Stimulated activated CD8-positive, alpha-beta memory T cell treated with anti-CD3 and anti-CD28 coated beads, Interleukin-2, amount 100 ng/mL, for 1 hour (primary cell): ENCODE measurements at places on chromosomes 7 and 10.

DNA sequence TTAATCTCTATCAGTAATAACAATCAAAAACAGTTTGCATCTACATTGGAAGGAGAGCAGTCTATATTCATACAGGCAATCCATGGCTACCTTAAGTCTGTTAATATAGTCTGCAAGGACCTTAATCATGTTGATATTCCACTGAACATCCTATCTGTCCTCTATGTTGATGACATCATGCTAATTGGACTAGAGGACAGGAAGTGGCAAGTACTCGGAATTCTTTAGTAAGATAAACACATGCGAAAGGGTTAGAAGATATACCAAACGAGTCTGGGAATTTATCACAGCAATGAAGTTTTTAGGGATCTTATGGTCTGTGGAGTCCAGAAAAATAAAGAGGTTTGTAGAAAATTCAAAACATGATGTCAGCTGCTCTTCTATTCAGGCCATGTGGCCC lies 11.3 kb upstream of the SAMD9L start:
- DNase-seq: no peak

DNA sequence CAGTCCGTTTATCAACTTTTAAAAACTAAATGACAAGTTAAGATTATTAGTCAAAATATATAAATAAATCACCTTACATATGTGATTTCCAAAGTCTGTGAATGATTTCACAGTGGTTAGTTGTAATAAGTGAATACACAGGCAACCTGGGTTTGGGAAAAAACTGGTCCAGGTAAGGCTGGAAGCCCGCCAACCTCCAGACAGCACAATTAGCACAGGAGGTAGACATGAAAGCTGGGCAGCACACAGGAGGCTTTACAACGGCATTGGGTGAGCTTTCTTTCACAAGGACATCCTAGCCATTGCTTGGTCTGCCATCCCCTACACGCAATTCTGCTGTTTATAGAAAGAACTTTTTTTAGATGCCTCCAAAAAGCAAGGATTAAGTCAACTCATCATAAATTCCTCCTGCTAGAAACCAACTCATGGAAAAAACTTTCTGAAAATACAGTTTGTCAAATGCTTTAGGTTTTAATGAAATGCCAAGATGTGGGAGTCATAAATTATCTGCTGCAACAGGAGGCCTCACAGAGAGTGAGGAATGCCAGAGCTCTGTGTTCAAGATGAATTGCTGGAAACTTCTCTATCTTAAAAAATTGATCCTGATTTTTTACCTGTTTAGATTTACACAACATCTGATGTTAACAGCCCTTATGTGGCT lies 346.8 kb upstream of the NFE2L3 start:
- no peak for DNase-seq

DNA sequence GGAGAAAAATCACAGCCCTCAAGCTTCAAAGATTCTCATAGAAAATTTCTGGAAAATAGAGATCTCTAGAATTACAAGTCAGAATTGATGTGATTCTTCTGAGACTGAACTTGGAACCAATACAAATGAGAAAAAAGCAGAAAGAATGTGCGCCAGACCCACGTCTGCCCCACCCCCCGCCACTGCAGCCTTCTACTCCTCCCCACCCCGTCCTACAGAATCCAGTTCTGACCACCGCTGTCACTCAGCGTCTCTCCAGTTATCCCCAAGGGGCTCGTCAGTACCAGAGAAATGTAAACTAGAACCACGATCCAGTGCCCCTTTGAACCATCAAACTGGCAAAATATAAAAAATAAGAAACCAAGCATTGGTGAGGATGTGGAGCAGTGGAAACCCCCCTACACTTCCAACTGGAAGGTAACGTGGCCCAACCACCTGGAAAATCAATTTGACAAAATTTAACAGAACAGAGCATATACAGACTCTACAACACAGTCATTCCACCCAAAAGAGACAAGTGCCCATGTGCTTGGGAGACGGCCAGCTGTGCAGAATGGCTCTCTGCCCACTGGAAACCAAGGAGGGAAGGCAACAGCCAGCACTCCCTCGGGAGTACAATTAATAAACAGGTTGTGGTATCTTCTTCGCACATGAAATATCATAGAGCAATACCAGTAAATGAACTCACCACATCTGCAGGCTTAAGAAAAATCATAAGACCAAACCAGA lies 397.9 kb downstream of the TNS3 start:
- DNase-seq: no peak

- DNase-seq: no peak
Measured at GRCh38 chr7:149458235-149458634, 2.6 kb downstream of the ZNF777 start.

GRCh38 chr10:58239561-58240169 lies 28.0 kb downstream of the IPMK start:
- no peak for DNase-seq

GRCh38 chr7:129341816-129342806 lies 92.1 kb upstream of the STRIP2 start:
- DNase-seq: no peak

GRCh38 chr10:24916365-24916764 lies 36.0 kb downstream of the PRTFDC1 start:
- no peak for DNase-seq

GRCh38 chr10:62166331-62167131 lies 102.1 kb downstream of the RTKN2 start:
- DNase-seq: no peak

- no peak for DNase-seq
Measured at GRCh38 chr10:61463035-61463909, 10.1 kb upstream of the TMEM26 start.

- no peak for DNase-seq
Measured at GRCh38 chr7:8386926-8387550, 46.4 kb upstream of the NXPH1 start.

GRCh38 chr10:12906051-12906541 lies 95.4 kb downstream of the CCDC3 start:
- no peak for DNase-seq

DNA sequence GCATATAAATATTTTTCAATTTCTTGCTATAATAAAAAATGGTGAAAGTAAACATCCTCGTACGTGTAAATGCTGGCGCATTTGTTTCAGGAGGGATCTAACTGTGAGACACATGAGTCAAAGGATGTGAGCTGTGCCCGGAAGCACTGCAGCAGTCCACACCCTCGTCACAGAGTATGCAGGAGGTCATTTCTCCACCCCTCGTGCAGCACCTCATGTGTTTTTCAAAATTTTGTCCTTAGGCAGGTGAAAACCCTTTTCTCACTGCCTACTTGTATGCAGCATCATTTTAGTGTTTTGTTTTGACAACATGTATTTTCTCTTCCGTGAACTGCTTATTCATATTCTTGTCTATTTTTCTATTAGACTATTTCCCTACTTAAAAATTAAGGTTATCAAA lies 162.7 kb downstream of the AVL9 start:
- no peak for DNase-seq

- DNase-seq: no peak
Measured at GRCh38 chr7:40923626-40924025, 779.3 kb downstream of the INHBA start.

- peak; percentile 7 for DNase-seq
Measured at GRCh38 chr7:142391191-142391992, 133.5 kb upstream of the PRSS58 start.

DNA sequence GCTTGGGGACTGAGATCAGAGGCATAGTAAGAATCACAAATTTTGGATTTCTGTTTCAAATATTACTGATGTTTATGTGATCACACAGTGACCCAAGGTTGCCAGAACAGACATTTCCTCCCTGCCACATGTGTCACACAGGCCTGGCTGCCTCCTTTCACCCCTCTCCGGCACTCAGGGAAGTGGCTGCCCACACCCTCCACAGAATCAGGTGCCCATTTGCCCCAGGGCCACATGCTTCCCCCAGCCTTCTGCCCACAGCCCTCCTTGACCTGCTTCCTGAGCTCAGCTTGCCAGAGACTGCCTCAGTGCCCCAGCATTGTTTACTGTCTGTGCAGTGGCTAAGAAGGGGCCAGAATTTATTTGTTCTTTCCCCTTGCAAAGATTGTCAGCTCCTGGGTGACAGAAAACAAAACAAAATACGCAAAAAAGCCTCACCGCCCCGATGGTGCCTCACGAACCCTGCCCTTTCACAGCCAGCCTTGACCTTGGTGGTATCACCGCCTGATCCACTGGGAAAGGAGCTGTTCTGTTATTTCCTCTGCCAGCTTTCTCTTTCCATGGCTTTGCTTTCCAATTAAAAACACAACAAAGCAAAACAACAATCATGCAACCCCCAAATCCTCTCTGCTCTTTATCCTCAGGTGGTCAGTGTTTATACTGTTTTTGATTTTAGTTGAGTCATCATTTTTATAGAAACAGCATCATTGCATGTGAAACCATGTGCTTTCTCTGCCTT lies 52.8 kb downstream of the CHN2 start:
- no peak for DNase-seq

DNA sequence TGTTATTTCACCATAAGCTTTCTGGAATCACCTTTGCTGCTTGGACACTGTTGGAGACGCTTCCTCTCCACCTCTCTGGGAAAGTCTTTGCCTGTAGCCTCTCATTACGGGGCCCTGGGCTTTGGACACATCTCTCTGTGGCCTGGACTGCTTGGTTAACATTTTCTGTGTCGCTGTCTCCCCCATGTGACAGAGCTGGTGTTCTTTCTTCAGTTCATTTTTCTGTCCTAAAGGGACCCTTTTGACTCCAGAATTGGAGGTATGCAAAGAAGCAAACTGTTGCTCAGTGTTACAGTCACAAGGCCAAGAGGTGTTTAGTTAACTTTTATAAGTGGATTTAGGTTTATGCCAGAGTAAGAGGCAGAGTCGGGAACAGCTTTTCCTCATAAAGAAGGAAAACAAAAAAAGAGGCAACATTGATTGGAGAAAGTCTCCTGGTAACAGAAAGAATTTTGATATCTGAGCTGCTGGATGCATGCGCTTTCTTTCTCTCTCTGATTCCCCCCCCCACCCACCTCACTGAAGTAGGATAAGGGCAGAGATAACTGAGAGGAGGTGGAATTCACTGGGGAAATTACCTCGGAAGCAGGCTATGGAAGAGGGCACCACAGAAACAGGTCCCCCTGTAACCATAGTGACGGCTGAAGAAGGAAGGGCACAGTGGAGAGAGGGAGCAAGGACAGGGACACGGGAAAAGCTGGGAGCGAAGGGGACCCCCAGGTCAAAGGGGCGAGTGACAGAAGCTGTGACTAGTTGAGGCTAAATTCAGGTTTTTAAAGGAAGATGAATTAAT lies 57.8 kb downstream of the LGI1 start:
- DNase-seq: no peak

GRCh38 chr10:89241486-89242344 lies 9.9 kb downstream of the LIPA start:
- no peak for DNase-seq

GRCh38 chr7:128811631-128812430 lies 18.4 kb upstream of the FLNC start:
- no peak for DNase-seq

DNA sequence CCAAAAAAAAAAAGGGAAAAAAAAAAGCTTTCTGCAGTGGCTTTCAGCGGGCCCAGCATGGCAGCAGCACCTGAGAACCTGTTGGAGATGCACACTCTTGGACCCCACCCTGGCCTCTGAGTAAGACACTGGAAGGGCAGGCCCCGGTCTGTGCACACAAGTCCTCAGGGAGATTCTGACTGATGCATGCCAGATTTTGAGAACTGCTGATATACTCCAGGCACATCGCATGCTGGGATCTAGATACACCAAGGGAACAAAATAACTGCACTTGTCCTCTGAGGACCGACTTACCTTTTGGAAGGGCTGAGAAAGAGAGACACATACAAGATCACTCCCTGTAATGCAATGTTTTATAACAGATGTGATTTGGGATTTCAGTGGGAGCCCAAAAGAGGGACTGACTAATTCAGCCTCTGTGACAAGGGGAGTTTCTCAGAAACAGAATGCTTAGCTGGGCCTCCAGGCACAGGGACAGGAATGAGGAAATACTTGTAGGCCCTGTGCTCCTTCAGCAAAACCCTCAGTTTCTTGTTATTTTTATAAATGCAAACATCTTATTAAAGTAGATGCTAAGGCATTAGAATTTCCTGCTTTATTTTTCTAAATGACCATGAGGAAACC lies 8.2 kb downstream of the EGFR start:
- no peak for DNase-seq

DNA sequence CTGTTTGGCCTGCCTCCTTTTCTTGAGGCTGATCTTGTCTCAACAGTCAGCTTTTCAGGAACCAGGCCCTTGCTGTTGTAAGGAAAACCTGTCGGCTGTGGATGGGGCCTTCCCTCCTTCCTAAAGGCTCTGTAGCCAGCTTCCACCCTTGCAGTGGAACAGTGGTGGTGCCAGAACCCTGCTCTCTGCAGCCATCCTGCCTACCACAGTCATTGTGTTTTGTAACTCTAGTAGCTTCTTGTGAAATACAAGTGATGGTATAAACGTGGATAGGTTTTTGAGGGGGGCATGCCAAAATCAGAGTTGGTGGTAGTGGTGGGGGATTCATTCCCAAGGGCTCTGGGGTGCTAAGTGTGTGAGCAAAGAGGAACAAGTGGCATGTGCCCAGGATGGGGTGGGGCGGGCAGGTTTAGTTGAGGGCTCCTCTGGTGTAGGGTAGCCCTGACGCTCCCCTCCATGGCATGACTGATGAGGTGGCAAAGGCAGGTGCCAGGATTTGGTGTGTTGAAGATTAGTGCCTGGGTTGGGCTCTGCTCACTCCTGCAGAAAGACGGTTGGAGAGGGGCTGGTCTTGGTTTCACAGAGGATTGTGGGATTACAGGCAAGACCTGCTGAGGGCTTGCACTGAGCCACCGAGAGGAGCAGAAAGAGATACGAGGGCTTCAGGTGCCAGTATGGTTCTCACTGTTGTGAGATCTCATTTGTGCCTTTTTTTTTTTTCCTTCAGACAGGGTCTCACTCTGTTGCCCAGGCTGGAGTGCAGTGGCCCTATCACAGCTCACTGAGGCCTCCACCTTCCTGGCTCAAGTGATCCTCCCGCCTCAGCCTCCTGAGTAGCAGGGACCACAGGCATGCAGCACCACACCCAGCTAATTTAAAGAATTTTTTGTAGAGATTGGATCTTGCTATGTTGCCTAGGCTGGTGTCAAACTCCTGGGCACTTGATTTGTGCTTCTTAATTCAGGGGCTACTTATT lies 7.4 kb downstream of the TSPAN14 start:
- no peak for DNase-seq

DNA sequence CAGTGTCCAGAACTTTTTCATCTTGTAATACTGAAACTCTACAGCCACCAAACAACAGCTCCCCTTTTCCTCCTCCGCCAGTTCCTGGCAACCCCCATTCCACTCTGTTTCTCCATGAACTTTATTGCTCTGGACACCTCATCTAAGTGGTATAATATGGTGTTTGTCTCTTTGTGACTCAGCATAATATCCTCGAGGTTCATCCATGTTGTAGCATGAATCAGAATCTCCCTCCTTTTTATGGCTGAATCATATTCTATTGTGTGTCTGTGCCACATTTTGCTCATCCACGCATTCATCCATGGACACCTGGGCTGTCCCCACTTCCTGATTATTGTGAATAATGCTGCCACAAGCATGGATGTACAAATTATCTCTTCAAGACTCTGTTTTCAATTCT lies 124.4 kb upstream of the FGFR2 start:
- DNase-seq: no peak

- no peak for DNase-seq
Measured at GRCh38 chr7:101159696-101160674, 5.4 kb downstream of the VGF start.

GRCh38 chr10:64690194-64690593 lies 1169.0 kb downstream of the REEP3 start:
- DNase-seq: no peak

- no peak for DNase-seq
Measured at GRCh38 chr7:80659120-80660055, 20.9 kb downstream of the CD36 start.

- DNase-seq: no peak
Measured at GRCh38 chr7:4270941-4271715, 411.0 kb upstream of the FOXK1 start.
